AG04449 (cell line): ENCODE measurements at places on chromosomes 16 and 17.

DNA sequence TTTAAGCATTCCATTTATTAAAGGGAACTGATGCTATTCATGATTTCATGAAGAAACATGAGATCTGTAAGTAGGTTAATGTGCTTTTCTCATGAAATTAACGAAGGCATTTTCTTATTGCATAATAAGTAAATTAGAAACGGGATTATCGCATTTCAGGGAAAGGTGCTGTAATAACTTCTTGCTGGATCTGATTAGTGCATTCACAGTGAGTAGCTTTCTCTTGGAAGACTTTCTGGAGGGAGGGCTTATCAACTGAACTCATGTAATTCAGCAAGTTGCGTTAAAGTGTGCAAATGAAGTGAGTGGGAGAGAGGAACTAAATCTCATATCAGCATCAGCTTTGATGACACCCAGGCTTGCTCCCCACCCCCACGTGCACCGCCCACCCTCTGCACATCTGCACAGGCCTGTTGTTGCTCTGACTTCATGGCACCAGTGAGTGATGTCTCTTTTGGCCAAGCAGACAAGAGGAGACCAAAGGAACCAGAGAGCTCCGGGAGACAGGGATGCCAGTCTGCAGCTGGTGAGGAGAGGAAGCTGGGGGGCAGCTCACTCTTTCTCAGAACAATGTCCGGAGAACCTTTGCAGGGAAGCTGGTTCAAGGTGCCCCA, 26.3 kb upstream of the GAS7 start:
- DNase-seq: no peak

- no peak for DNase-seq
Measured at GRCh38 chr17:32486111-32486700, 587 bp upstream of the CDK5R1 start.

GRCh38 chr17:1126801-1127550, 52.8 kb downstream of the ABR start:
- DNase-seq: no peak

DNA sequence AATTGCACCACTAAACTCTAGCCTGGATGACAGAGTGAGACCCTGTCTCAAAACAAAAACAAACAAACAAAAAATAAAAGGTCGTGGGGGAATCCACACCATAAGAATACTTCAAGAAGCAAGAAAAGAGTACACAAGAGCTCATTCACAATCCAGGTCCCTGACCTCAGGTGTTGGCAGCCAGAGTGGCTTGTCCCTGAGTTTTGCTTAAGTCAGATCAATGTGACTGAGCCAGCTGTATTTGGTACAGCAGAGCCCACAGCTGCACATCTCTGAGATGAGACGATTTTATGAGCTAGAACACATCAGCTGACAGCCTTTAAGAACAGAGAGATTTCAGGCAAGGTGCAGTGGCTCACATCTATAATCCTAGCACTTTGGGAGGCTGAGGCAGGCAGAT, 22.4 kb downstream of the CACNG1 start:
- no peak for DNase-seq

DNA sequence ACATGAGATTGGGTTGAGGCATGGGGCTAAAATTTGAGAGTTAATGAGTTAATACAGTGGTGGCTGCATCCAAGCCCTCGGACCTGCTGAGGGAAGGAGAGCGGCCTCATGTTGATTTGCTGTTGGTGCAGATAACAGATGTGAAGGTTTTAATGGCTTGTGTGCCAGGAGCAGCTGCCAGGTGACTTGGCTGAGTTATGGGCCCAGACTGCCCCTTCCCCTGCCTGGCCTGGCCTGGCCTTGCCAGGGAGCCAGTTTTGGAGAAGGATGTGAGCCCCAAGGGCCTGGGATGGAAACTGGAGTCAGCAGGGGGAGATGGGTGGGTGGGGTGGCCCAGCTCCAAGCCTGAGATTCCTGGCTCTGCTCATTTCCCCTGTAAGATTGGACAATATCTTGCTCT, 230.1 kb downstream of the CBLN1 start:
- no peak for DNase-seq

DNA sequence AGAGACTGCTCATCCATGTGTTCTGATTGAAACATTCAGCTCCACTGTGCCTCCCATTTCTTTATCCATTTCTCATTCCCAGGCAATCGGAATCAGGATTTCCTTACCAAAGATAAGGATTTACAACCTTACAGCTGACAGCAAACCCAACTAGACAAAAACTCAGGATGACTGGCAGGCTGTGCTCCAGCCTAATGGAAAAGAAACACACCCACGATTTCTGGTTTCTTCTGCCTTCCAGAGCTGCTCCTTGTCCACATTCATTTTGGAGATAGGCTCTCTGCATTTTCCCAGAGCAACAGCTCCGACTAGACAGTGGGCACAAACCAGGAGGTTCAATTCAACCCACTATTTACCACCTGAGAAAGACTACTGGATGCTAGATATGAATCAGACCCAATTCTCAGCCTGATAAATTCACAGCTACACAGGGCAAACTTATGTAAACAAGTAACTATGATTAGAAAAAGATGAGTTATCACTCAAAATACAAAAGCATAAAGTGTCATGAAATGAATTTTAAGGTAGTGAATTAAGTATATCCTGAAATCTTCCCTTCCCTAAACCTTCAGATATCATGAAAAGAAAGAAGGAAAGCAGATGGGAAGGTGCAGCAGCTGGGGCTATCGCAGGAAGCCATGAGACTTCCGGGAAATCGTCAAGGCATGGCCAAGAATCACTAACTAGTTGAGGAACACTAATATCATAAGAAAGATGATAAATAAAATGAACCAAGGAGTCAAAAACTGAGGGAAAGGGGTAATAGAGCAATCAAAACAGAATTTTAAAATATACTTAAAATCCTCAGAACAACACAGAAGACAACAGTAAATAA, 44.8 kb upstream of the CLEC18B start:
- DNase-seq: no peak

- no peak for DNase-seq
Measured at GRCh38 chr16:80570106-80570478, 29.3 kb downstream of the DYNLRB2 start.
